ENCODE measurements at places on chromosomes 12 and 14. TPM values are rescaled to one million over a fixed set of nuclear protein-coding genes. Genes with fewer than 3 reads are reported as not detected.

The CLEC6A gene
- not detected for total RNA-seq

The DDN gene
- 0.66 TPM for total RNA-seq

The CABP1 gene
- 0.14 TPM for total RNA-seq

The CLEC4E gene
- total RNA-seq: 0.07 TPM

The HDAC7 gene
- total RNA-seq: 53.2 TPM

The ITGA5 gene
- total RNA-seq: 93.8 TPM

The SIX1 gene
- total RNA-seq: 7.8 TPM

The FAM186B gene
- total RNA-seq: 0.08 TPM

All from A549 treated with CpdA at 1 μM for 4 hours (cell line).